ENCODE measurements at places on chromosomes 12 and 14. TPM values are rescaled to one million over a fixed set of nuclear protein-coding genes. Genes with fewer than 3 reads are reported as not detected.

OAS2 gene
- total RNA-seq: 40.1 TPM

RERGL gene
- not detected for total RNA-seq

DNA sequence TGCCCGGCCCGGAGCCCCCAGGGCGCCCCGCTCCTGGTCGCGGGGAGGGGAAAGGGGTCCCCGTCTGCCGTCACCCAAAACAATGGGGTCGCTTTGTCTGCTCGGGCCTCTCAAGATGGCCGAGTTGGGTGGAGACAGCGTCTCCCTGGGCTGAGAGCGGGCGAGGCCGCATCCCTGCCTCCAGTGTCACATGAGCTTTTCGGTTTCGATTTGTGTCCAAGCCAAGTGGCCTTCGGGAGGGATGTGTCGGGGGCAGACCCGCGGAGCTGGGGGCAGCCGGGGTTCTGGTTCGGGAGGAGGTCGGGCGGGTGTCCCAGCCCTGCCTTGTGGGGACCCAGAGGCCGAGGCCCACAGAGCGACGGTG is 790 bp downstream of the DYNC1H1 start:
- H3K4me3 ChIP-seq: peak overlapping the region; percentile 76
- DNase-seq: peak; percentile 59
- H3K36me3 ChIP-seq: peaks cover 4% of the 10 kb centered on the region
- peak overlapping the region; percentile 83 for H3K27ac ChIP-seq
- H3K27me3 ChIP-seq: no peaks in the 10 kb centered on the region
- peaks cover 33% of the 10 kb centered on the region for H3K4me1 ChIP-seq

- H3K4me1 ChIP-seq: no peaks in the 10 kb centered on the region
- no peak for DNase-seq
- H3K36me3 ChIP-seq: no peaks in the 10 kb centered on the region
- H3K27ac ChIP-seq: no peak overlapping the region
These were observed 52.7 kb downstream of the BCAT1 start for GRCh38 chr12:24896171-24896570.

DNA sequence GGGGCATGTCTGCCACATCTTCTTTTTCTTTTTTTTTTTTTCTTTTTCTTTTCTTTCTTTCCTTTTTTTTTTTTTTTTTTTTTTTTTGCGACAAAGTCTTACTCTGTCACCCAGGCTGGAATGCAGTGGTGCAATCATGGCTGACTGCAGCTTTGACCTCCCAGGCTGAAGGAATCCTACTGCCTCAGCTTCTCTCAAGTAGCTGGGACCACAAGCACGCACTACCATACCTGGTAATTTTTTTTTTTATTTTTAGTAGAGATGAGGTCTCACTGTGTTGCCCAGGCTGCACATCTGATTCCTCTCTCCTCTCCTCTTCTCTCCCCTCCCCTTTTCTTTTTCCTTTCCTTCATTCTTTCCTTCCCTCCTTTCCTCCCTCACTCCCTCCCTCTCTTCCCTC is 18.5 kb downstream of the SLC15A5 start:
- H3K4me1 ChIP-seq: no peaks in the 10 kb centered on the region
- DNase-seq: no peak
- H3K36me3 ChIP-seq: no peaks in the 10 kb centered on the region
- no peak overlapping the region for H3K4me3 ChIP-seq
- no peak overlapping the region for H3K27ac ChIP-seq

DNA sequence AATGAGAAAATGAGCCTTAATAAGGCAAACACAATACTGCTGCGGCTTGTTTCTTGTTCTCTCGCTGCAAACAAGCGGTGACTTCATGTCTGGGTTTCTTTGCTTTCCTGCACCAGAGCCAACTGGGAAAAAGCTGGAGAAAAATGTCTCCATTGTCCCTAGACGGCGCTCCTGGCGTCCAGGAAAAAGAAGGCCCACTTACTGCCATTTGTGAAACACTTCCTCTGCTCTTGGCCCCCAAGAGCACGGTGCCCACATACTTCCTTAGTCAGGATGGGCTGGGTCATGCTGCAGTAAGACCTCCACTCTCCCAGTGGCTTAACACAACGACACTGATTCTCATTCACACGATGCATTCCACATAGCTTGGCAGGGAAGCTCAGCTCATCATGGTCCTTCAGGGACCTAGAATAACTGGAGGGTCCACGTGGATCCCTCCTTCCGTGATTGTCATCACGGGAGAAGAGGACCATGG is 86.0 kb upstream of the BCL11B start:
- no peaks in the 10 kb centered on the region for H3K36me3 ChIP-seq
- H3K27me3 ChIP-seq: no peaks in the 10 kb centered on the region
- H3K4me3 ChIP-seq: no peak overlapping the region
- no peaks in the 10 kb centered on the region for H3K4me1 ChIP-seq

GRCh38 chr12:56315249-56315621 is 553 bp downstream of the CNPY2 start:
- no peak for DNase-seq
- peak overlapping the region; percentile 97 for H3K27ac ChIP-seq
- H3K4me3 ChIP-seq: peak overlapping the region; percentile 100

DNA sequence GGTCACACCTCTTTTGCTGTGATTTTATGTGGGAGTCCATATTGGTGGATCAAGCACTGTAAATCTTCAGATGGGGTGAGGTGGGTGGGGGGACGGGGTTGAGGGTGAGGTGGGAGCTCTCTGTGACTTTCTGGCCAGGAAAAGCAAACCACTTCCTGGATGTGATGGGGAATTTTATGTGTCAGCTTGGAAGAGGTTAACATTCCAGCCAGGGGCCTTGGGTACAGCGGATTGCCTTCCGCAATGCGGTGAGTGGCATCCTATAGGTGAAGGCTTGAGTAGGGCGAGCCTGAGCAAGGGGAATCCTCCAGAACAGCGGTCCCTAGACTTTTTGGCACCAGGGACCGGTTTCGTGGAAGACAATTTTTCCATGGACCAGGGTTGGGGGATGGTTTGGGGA is 36.2 kb downstream of the DLK1 start:
- no peaks in the 10 kb centered on the region for H3K36me3 ChIP-seq
- no peak overlapping the region for H3K4me3 ChIP-seq
- no peaks in the 10 kb centered on the region for H3K4me1 ChIP-seq
- DNase-seq: no peak

- no peaks in the 10 kb centered on the region for H3K27me3 ChIP-seq
- no peak overlapping the region for H3K4me3 ChIP-seq
- no peaks in the 10 kb centered on the region for H3K36me3 ChIP-seq
- no peaks in the 10 kb centered on the region for H3K4me1 ChIP-seq
These were observed 13.2 kb upstream of the MAP1LC3B2 start for GRCh38 chr12:116545936-116546335.
